Melanocyte of skin (primary cell): ENCODE measurements at places on chromosomes 2 and 18. TPM values are rescaled to one million over a fixed set of nuclear protein-coding genes. Genes with fewer than 3 reads are reported as not detected.

NT5DC4 gene
- total RNA-seq, result not detected in 2 replicates

TUBA4B gene
- not detected in 2 replicates for total RNA-seq

CGREF1 gene
- total RNA-seq, result 6.2 and 10.9 TPM in 2 replicates

SPDYA gene
- total RNA-seq, result 0.34 and 1.1 TPM in 2 replicates

SFTPB gene
- not detected in 2 replicates for total RNA-seq

HMSD gene
- total RNA-seq, result under 0.01 and 0.33 TPM in 2 replicates

KIF5C gene
- 0.62 and 1.00 TPM in 2 replicates for total RNA-seq

LRRC30 gene
- not detected in 2 replicates for total RNA-seq

CDH19 gene
- 7.3 and 67.1 TPM in 2 replicates for total RNA-seq

AP1S3 gene
- total RNA-seq, result 8.9 and 11.6 TPM in 2 replicates

MYO5B gene
- total RNA-seq, result under 0.01 and 0.15 TPM in 2 replicates

ARHGAP25 gene
- total RNA-seq, result 0.67 TPM in 1 of 2 replicates, not detected in the other

C2orf80 gene
- not detected in 2 replicates for total RNA-seq

MC5R gene
- total RNA-seq, result not detected in 2 replicates

RPIA gene
- total RNA-seq, result 11.0 and 13.4 TPM in 2 replicates

LONRF2 gene
- under 0.01 and 0.62 TPM in 2 replicates for total RNA-seq

TBC1D8 gene
- total RNA-seq, result 8.6 and 16.0 TPM in 2 replicates

LCT gene
- total RNA-seq, result under 0.01 TPM in 2 replicates

KCNS3 gene
- 20.0 and 57.1 TPM in 2 replicates for total RNA-seq

TDRD15 gene
- not detected in 2 replicates for total RNA-seq

TANC1 gene
- total RNA-seq, result 62.3 and 72.9 TPM in 2 replicates
